Stimulated activated CD8-positive, alpha-beta memory T cell treated with anti-CD3 and anti-CD28 coated beads, Interleukin-7, amount 100 ng/mL, for 48 hours (primary cell): ENCODE measurements at places on chromosomes 3 and 15.

GRCh38 chr3:157311633-157312375, 124.8 kb upstream of the PTX3 start:
- no peak for DNase-seq

DNA sequence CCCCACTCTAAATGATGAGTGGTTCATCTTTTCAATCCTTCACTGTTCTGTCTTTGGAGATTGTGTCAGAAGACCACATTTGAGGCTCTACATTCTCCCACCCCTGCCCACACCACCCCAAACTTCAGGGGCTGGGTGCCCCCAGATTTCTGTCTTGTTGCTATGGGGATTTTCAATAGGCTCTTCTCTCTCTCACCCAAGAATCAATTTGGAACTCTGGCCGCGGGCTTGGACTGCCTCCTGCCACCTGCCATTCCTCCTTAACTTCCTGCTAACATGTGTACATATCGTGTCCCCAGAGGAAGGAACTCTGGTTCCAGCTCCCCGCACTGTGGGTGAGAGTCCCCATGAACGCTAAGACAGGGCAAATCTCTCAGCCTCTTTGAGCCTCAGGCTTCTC, 67.4 kb upstream of the LARS2 start:
- DNase-seq: no peak

DNA sequence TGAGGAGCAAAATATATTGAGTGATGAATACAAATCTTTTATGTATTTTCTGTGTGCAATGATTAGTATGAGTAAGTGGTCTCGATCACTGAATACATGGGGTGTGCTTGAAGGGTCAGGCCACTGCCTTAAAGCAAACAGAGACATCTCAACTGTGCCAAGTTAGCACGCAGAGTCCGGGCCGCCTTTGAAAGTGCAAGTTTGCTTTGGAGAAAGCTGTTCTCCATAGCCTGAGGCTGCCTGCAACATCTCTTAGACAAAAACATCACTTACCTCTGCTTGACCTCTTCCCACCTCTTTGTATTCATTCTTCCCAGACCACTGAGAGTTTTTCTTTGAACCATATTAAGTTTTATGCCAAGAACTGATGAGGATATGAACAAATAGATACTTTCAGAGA, 267.0 kb downstream of the ZBTB20 start:
- no peak for DNase-seq

DNA sequence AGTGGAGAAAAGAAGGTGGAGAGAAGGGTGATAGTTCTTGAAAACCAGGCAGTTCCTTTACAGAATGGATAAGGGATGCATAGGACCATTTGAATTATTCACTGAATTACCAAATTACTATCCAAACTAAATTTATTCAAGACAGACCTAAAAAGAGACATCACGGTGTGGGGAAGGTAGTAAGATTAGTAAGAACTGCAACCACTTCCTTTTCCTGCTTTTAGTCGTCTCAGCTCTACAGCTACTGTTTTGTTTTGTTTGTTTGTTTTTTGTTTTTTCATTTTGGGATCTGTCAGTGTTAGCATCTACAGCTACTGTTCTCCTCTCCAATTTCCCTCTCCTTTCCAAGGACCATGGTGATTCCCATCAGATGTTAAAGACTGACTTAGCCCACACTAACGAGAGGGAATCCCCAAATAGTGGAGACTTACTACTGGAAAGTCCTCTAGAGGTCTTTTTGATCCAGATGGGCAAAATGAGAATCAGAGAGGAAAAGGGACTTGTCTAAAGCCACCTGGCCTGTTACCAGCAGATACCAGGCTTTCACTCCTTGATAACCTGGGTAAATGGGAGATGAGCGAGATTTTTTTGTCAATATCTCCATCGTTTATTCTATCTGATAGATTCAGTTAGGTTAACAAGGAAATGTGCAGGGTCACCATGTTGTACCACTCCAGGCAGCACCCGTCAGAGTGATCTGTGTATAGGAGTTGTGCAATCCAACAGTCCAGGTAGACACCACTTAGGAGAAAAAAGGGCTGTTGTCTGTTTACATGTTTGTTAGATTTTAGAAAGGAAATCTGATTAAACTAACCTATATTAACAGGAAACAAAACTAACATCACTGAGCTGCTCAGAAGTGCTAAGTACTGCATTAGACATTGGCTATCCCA, 6.0 kb downstream of the HCLS1 start:
- DNase-seq: no peak

- DNase-seq: no peak
These were observed 11.2 kb upstream of the SCAPER start for GRCh38 chr15:76916369-76916768.

DNA sequence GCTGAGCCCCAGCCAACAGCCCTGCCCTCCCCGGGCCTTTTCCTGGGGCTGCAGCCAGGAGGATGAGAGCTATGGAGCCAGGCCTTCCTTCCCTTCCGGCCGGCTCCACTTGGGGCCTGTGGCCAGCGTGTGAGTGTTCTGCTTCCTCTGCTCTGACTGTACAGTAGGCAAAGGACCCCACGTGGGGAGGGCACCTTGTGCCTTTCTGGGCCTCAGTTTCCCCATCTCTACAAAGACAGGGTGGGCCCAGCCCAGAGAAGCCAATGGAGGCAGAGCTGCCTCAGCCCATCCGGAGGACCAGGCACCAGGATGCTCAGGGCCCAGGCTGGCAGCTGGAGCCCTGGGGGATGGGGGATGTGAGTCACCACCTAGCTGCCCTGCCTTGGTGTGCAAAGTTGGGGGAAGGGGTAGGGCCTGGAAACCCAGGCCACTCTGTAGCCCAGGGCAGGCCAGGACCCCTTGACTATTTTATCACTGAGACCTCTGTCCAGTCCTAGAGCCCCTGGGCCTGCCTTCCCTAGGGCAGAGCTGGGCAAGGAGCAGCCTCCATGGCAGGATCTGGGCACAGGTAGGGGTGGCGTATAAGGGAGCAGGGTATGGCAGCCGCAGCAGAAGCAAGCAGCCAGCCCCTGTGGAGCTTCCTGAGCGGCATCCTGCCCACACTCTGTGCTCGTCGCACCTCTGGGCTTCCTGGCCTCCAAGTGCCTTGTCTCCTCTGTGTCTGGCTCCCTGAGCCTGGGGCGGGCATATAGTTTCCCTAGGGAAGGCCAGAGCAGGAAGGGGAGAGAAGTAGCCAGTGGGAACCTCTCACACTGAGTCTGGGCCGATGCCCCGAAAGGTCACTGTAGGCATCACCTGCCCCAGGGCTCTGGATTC, 1.8 kb downstream of the PSTPIP1 start:
- DNase-seq: peak; percentile 62

DNA sequence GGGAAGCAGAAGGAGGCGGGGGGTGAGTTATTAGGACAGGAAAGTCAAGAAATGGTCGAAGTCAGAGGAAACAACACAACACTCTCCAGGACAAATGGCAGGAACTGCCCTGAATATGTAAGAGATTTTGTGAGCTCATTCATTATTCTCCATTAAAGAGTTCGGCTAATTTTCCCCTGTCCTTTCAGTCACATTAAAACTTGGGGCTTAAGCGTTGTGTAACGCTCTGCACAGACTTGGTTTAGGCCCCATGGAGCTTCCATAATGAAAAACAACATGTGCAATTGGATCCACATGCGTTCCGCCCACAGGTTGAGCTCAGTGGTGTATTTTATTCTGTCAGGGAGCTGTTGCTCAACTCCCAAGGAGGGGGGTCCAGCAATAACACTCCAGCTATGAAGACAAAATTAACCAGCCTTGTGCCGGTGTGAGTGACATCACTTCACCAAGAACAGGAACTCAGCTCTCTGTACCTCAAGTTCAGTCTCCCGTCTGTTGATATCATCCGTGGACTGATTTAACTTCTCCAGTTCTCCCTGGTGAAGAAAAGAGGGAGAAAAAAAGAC, 2.3 kb downstream of the SH3BP5 start:
- no peak for DNase-seq

GRCh38 chr15:64845831-64846595, 4.3 kb downstream of the PLEKHO2 start:
- no peak for DNase-seq

- no peak for DNase-seq
These were observed 619.5 kb upstream of the CBLB start for GRCh38 chr3:106488331-106488730.

DNA sequence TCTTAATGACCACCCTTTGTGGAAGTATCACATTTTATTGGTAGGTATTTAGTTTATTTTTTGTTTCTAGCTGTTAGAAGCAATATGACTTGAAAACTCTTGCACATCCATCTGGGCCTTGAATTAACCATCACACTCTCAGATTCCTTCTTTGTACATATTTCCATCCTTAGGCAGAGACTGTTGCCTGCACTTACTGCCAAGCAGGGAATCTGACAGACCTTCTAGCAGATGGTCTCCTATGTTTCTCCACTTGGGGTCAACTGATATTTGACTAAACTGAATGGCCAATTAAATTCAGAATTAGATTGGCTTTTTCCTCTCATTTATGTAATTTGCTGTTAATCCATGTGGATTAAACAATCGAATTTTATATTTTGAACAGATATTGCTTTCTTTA, 324.9 kb upstream of the TGFBR2 start:
- no peak for DNase-seq

DNA sequence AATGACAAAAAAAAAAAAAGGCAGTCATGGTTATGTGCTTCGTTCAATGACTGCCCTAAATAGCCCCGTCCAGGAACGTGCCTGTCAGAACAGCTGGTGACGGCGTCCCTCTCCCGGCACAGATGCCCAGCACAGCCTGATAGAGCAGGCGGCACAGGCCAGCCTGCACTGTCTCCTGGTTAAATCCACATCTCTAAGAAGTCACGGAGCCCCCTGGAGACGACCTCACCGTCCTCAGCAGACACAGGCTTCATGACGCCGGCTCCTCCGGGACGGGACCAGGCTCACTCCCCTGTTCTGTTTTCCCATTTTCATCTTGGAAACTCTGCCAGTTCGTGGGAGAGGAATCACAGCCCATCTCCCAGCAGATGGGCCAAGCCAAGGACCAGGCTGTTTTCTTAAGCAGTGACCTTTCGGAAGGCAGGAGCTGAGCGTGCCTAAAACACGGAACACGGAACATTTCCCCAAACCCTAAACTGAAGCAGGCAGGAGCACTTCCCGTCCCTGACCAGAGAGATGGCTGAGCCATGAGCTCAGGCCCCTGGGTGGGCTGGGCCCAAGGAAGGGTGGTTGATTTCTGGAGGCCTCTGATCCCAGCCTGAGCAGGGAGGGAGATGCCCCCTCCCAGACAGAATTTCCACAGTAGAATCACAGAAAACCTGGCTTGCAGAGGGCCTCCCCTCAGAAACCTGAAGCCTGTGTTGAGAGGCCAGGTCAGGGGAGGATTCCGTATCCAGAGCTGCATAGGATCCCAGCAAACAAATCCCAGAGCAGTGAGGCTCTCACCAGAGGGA, 35.9 kb downstream of the ADCY5 start:
- no peak for DNase-seq

GRCh38 chr3:115667738-115668065, 44.4 kb downstream of the GAP43 start:
- DNase-seq: no peak
